ENCODE measurements at places on chromosomes 11 and 22.

GRCh38 chr11:14148653-14149273 lies 186.2 kb downstream of the SPON1 start:
- no peak for DNase-seq

DNA sequence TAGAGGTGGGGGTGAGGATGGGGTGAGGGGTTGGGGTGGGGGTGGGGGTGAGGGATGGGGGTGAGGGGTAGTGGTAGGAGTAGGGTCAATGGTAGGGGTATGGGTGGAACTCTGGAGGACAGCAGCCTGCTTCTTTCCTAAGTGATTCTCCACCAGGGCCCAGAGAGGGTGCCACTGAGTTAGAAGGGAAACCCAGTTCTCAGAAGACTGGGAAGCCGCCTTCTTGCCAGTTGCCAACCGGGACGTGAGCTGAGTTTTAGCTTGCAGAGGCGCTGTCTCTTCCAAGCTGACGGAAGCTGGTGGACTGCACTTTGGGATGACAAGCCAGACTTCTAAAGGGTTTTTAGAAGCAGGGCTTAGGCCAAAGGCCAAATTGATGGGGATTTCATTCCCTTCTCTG lies 104.4 kb downstream of the NAT10 start:
- no peak for DNase-seq

DNA sequence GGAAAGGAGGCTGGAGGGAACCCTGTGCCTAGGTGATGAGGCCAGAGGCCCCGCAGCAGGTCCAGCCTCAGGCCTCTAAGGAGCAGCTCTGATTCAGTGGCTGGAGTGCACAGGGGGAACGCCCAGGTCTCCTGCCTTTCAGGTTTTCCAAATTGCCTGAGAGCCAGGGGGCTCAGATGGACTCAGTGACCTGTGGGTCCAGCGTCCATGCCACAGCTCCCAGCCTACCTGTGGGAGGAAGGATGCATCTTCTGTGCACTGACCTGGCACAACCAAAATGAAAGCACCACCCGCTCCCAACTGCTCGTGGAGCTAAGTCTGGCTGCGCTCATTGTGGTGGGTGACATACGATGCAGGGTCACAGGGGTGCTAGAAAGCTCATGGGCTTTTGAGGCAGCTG lies 82.8 kb downstream of the FEZ1 start:
- DNase-seq, result no peak

DNA sequence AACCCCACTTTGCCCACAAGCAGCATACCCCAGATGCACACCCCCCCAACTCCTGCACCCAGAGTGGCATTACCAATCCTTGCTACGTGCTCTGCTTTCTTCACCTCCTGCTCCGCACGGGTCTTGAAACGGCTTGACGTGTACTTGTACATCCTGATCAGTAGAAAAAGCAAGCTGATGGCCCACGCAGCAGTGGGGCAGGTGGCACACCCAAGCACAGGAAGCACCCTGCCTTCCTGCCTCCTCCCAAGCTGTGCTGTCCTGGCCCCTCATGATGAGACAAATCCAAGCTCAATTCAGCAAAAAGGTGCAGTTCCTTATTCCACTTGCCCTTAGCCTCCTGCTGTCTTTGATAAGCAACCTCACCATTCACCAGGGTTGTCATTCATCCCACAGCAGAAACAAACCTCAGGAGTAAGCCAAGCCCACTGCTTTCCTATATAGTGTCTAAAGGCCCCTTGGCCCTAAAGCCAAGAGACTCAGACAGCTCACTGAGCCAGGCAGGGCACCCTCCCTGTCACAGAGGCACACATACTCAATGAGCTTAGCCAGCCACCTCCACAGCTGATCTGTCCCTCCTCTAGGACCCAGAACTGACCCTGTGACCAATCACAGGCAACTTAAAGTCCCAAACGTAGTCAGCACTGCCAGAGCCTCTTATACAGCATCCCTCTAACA lies 27.8 kb downstream of the MORC2 start:
- no peak for DNase-seq

DNA sequence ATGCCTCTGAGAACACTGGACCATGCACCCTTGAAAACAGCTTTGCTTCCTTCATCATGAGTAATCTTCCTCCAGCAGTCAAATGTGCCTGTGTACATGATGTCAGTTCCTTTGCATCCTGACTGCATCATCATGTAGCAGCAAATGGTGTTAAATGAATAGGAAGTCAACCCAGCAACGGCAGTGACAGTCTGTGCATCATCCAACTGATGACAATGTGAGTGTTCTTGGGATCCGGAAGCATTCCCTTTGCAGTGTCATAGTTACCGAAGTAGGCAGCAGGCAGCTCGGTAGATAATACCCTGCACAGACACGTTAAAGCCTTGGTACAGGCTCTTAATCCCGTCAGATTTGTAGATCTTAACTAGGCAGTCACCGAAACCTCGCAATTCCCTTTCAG lies 2.5 kb downstream of the WBP2NL start:
- DNase-seq, result no peak

DNA sequence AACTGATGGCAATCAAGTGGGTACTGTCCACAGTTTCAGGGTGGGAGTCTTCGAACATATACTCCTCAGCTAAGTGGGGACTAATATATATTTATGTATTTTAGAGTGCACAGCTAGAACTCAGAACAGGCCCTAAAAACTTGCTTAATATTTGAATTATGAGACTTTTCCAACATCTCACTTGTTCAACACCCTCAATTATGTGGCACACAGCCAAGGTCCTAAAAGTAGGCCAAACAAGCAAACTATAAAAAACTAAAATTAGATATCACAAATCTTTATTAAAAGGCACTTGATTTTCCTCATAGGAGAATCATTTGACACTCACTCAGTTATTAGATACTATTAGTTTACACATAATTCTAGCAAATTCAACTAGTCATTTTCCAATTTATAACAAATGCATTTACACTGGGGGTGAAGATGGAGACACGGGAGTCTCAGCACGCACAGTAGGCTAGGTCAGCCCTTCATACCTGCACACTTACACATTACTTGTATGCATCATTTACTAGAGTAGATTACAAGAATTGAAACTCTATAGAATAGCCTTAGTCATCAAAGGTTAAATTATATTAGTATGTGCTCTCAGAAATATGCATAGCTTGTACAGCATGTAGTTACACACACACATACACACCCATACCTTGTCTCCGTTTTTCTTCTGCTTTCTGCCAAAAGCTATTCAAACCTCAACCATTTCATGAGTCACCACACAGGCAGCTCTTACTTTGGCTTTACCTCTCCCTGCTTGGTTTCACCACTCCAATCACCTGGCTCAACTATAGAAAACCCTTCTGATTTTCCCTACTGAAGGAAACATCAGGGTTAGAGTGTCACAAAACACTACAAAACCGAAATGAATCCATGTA lies 171.5 kb downstream of the SBF2 start:
- no peak for DNase-seq

GRCh38 chr11:1052133-1053011 lies 15.9 kb upstream of the MUC6 start:
- DNase-seq, result no peak

- no peak for DNase-seq
These were observed 6.2 kb upstream of the MPEG1 start for GRCh38 chr11:59218893-59219292.

DNA sequence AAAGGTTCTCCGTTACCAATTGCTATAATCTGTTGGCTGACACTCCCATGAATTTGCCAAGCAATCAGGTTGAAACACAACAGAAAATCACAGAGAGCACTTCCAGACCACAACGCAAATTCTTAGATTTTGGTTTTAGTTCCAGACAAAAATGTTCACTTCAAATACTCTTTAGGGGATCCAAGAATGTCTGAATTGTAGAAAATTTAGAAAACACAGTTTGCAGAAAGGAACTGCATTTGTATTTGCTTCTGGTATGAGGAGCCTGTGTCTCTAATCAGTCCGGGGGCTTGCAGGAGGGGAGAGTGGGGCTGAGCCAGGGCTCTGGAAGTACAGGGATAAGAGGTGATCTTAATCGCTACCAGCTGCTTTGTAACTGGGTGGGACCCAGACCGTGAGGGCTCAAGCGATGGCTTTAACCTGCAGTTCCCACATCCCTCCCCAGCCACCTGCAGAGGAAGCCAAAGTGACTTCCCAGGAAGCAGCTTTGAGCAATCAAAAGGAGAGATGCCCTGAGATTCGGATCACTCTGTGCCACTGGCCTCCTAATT lies 18.7 kb downstream of the SCUBE2 start:
- no peak for DNase-seq

- peak; percentile 43 for DNase-seq
These were observed 122.6 kb downstream of the IGLL1 start for GRCh38 chr22:23457380-23457985.

GRCh38 chr11:133531458-133531857 lies 843 bp downstream of the OPCML start:
- DNase-seq, result no peak

GRCh38 chr22:35352214-35353111 lies 28.4 kb upstream of the HMOX1 start:
- no peak for DNase-seq

GRCh38 chr11:10645212-10645795 lies 48.3 kb downstream of the IRAG1 start:
- no peak for DNase-seq

DNA sequence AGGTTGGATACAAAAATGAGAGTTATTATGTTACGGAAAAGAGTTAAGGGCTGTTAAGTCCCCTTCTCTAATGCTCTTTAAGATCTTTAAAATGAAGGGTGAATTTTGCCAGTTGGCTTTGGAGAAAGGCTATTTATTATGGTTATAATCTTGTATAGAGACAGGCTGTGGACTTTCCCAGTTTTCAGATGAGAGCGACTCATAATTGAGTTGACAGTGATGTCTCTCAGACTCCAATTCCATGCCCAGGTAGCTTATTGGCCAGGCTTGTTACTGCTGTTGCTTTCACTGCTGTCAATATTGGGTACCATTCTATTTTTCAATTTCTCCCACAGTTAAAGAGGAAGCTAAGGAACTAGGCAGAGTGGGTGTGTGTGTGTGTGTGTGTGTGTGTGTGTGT lies 13.1 kb downstream of the ENDOD1 start:
- no peak for DNase-seq

GRCh38 chr11:119366690-119367620 lies 14.5 kb downstream of the USP2 start:
- no peak for DNase-seq

DNA sequence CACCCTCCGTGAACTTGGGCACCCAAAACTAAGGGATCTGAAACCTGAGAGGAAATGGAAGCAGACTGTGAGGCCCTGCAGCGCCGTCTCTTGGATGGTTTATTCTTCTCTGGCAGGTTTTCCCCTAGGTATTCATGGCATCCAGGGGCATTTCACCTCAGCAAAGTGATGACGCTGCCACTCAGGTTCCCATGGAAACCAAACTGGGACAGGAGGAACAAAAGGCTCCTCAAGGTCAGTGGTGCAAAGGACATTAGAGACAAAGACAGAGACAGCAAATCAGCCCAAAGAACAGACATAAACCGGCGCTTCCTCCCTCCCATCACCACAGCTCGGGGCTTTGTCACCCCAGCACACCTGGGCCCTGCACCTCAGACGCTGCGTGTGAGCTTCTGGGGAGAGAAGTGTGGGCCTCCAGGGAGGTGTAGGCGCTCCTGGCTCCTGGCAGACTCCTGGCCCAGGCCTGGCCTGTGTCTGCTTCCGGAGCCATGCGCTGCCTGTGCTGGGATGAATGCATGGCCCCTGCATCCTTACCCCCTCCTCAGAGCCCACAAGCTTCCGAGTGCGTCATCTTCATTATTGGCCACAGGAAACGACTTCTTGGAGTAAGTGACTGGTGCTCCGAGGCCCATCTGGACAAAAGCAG lies 5.9 kb downstream of the TP53AIP1 start:
- peak; percentile 67 for DNase-seq

DNA sequence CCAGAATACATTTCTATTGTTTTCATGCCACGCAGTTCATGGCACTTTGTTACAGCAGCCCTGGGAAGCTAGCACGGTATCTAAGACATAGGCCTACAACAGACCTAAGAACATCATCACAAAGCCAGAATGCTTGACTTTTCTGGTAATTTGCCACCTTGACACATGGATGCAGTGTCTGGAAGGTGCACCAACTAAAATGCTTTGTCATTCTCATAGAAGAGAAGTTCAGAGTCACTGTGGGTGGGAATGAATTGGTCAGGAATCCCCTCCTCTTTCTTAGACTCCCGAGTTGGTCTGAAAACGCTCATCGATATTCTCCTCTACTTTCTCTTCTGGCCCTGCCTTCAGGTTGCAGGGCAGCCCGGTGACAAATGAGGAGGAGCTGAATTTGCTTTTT lies 121.5 kb downstream of the COMMD9 start:
- DNase-seq, result no peak

GRCh38 chr22:32571761-32572160 lies 97.2 kb downstream of the FBXO7 start:
- no peak for DNase-seq

DNA sequence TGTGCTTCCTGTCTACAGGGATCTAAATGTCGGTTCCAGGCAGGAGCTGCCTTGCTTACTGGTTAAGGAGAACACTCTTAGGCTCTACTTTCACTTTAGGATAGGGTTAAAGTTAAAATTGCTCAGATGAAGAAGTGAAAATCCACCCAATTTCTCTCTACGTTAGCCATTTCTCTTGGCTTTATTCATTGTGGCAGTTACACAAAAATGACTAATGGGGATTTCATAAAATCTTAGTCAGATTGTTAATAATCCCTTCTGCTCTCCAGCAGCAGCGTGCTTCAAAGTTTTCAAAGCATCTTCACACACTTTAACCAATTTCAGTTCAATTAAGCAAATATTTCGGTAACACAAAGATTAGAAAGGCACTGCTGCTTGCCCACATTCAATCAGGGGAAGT lies 58.4 kb upstream of the RCN1 start:
- DNase-seq, result no peak

DNA sequence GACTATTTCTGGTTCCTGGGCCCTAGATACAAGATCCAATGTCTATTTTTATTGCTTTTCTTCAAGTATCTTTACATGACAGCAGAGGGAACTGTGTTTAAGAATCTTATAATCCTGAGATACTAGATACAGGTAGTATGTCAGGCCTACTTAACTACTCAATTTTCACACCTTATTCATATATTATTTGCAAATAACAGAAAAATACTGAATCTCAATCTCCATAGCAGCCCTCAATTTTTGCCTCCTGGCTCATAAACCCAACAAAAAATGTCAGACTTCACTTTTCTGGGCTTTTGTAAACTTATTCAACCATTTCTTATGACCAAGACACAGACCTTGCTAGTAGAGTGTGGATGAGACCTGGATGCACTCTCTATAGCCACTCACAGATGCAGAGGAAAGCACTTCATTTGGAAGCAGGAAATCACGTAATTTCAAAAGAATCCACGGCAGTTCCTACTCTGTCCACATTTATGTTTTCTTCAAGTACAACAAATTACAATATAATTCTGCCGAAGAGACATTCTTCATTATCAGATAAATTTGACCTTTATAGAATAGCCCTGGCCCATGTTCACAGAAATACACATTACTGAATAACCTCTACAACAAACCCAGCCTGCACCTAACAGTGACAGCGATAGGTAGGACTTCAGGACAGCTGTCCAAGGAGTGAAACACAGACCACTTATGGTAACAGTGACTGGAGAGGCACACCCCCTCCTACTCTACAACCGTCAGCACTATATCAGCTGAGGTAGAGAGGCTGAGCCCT lies 62.0 kb upstream of the YPEL1 start:
- no peak for DNase-seq

GRCh38 chr11:1258401-1259075 lies 35.7 kb downstream of the MUC5B start:
- no peak for DNase-seq

Measured in DMS153 (cell line).